ENCODE measurements at places on chromosomes 5 and 9.

DNA sequence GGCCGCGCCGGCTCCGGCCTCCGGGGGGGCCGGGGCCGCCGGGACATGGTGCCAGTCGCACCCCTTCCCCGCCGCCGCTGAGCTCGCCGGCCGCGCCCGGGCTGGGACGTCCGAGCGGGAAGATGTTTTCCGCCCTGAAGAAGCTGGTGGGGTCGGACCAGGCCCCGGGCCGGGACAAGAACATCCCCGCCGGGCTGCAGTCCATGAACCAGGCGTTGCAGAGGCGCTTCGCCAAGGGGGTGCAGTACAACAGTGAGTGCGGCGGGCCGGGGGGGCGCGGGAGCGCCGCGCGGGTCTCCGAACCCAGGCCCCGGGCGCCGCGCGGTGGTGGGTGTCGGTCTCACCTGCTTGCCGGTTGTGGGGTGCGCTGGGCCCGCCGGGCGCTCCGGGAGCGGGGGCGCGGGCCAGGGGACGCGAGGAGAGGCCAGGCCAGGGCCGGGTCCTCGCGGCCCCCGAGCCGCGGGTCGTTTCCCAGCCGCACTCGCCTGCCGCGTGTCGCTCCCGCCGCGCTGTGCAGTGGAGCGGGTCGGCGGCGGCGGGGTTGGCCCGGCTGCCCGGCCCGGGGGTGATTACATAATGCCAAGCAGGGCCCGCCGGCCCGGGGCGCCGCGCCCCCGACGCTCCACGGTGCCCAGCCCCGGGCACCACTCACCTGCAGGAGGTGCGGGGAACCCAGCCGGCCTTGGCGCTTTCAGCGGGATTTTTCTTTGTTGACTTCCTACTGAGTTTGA is 492 bp downstream of the RABL6 start:
- DNase-seq: peak; percentile 35

DNA sequence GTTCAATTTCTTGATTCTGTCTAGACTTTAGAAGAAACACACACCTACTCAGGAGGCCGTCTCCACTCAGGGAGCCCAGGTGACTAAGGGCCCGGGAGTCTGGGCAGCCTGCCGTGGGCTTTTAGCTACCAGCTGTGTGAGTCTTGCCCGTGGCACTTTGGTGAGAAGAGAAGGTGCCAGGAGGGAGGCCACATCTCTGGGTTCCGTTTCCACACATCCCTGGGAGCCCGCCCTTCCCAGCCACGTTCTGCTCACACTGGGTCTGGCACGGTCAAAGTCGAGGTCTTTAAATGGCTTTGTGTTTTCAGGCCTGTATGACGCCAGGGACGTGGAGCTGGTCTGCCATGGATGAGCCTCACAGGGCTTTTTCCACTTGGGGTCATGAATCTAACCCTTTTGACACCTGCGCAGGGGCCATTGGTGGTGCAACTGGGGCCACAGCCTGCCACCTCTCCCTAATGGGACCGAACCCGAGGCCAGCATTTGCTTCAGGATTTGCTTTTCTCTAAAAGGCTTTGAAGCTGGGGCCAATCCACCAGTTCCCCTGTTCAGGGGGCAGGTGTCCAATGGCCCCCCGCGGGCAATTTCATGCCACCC is 17.2 kb upstream of the FCN2 start:
- DNase-seq: no peak

DNA sequence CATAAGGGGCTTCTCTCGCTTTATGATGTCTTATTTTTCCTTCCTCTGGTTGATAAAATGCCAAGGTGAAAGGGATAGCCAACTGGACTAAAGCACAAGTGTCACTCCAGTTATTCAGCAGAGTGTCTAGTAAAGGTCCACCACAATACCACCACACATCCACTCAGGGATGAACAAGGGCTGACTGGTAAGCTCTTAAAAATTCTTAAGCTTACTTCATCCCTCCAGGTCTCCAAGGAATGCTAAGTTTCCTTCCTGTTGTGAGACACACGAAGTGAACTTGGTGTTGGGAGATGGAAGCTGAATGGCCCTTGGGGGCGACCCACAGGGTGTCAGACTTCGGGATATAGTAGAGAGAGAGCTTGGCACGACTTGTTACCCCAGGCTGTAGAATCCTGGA is 3.2 kb upstream of the HMGCS1 start:
- DNase-seq: no peak

- no peak for DNase-seq
Observed at GRCh38 chr5:148953711-148954110, 109.2 kb downstream of the SH3TC2 start.

DNA sequence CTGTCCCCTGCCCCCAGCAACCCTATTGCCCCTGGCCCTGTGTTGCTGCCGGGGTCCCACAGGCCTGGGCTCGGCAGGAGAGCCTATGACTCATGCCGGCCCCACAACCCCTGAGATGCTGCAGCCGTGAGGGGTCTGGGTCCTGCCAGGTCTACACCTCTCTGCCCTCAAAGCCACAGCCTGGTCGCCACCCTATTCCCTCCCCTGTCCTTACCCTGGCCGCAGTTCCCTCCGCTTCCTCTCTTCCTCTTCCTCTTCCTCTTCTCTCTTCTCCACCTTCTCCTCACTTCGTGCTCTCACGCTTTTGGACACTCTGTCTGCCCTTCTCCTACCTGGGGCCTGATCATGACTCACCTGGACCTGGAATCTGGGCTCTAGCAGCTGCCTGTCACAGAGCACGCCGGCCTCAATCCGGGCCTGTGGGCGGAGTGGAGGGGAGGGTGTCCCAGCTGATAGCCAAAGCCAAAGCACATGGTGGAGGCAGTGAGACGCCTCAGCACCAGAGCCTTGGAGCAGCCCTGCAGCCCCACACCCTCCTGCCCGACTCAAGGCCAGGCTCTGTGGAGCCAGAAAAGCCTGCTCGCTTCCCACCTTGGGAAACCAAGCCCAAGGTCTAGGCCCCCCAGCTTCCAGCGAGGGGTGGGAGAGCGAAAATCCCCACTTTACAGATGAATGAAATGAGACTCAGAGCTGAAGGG is 26.8 kb upstream of the CSF1R start:
- no peak for DNase-seq

GRCh38 chr9:116064970-116065369 is 88.6 kb upstream of the PAPPA start:
- no peak for DNase-seq

DNA sequence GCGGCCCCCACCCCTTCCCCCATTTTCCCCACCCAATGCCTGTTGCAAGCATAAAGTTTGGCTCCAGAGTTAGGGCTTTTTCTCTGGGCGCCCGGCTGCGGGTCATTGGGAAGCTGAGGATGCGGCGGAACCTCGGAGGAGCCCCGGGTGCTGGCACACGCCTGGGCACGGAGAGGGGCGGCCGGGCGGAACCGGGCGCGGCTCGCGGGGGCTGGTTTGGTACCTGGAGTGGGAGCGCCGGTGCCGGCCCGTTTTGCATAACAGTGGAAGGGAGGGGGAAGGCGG is 1.2 kb downstream of the PPARGC1B start:
- DNase-seq: no peak

GRCh38 chr9:90505695-90506094 is 136.9 kb downstream of the DIRAS2 start:
- no peak for DNase-seq
